Thyroid gland (tissue), 4 donors: ENCODE measurements at places on chromosomes 6 and 20.

DNA sequence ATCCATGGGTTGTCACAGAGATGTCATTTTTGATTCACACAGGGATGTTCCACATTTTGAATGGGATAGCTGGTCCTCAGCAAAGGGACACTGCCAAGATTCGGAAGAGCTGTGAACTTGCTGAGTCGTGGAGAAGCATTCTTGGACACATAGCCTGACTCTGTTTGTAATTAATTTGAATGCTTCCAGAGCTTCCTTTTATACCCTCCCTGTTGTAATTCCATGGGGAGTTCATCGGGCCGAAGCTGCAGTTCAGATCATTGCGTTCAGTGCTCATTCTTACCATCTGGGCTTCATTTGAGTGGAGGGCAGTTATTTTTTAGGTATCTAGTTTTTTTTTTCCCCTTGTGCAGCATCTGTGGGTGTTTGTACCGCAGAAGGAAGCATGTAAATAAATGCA is 126.5 kb downstream of the SLC24A3 start:
- DNase-seq, result no peak

GRCh38 chr20:20037960-20038359 is 14.3 kb downstream of the CRNKL1 start:
- no peak for DNase-seq

GRCh38 chr6:120278689-120279396 is 929.3 kb upstream of the MAN1A1 start:
- no peak for DNase-seq

DNA sequence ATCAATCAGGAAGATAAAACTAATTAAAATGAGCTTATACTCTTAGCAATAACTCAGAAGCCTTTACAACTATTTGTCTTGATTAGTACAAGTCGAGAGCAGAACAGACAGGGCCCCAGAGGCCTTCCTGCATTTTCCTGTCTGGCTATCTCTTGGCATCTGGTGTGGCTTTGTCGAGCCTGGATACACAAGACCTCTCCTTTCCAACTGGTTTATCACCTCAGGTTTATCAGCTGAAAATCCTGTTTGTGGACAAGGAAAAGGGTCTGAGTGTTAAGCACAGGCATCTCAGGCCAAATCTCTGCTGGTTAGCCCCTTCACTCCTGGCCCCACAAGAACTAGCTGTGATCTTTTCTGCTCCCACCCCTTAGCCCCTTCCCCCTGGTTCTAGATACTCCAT is 32.6 kb downstream of the BAK1 start:
- no peak for DNase-seq

DNA sequence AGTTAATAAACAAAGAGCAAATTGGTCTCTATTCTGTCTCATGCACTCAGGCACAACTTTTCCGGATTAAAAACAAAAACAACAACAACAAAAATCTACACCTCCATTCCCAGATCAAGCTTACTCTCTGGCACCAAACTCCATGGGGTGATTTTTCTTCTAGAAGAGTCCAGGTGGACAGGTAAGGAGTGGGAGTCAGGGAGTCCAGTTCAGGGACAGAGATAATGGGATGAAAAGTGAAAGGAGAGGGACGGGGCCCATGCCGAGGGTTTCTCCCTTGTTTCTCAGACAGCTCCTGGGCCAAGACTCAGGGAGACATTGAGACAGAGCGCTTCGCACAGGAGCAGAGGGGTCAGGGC is 437 bp upstream of the HLA-A start:
- no peak for DNase-seq

DNA sequence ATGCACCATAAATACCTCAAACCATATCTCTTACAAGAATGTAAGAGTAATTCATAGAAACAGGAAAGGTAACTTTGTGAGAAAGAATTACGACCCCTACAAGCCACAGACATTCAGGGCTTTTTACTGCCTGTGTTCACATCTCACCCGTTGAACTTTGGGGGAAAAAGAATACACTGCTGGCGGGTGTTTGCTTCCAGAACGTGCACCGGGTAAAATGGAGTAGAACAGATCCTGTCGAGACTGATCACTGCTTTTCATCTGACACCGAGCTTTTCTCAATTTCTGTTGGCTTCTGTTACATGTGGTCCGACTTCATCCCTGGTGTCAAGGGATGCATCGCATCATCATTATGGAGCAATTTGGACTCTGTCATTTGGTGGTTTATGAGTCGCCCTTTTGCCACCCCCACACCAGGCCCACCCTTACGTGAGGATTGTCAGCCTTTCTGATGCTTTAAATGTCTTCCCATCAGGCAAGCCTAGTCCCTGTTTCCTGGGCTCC is 219.2 kb upstream of the ZFP64 start:
- DNase-seq, result no peak

GRCh38 chr6:111950661-111951496 is 77.6 kb upstream of the FYN start:
- peak; percentile 84 for DNase-seq

GRCh38 chr6:151154418-151154817 is 85.3 kb upstream of the AKAP12 start:
- DNase-seq, result peak; percentile 86

GRCh38 chr6:147395158-147395557 is 113.3 kb upstream of the SAMD5 start:
- DNase-seq, result no peak

DNA sequence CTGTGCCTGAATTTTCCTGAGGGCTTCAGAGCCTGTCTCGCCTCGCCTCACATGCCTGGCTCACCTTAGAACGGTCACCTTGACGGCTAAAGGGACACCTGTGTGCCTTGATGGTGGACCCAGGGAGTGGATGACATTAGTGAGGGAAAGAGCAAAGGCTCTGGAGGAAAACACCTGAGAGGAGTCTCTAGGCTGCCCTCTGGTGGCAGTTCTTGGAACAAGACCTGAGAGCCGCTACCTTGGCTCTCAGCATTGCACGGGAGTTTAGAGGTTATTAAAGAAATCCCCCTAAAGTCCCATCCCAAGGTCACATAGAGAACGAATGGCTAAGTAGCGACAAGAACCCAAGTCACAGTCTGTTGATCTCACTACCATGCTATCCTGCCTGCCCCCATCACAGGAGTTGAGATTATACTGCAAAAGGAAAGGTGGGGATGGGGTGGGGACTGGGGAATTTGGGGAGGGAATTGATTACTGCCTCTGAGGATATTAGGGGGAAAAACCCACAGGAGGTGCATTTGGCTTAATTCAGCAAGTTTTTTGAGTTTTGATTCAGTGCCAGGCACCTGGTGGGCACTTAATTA is 7.9 kb upstream of the CDSN start:
- peak; percentile 79 for DNase-seq

DNA sequence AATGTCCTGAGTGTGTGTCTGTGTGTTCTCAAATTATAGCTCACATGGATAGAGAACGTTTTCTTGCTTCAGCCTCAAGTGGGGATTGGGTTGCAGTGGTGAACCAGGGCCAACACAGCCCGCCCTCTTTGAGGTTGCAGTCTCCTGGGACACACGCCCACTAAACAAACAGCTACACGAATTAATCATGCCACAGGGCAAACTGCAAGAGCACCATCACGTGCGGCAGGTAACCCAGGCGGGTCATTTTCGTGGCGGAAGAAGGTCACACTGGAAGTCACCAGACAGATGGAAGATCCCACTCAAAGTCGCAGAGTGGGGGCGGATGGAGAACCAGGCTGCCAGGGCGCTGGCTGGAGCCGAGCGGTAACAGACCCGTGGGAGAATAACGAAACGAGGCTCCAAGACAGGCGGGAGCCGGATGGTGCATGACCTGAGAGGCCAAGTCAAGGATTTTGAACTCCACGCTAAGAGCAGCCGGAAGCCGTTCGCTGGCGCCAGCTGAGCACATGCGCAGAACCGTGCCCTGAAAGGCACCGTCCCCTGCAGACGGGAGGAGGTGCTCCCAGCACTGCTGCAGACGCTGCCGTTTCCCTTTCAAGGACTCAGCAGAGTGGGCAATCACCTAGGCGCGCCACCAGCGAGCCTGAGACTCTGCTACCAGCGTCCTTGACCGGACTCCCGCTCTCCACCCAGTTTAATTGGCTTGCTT is 10.7 kb downstream of the DLL1 start:
- peak; percentile 53 for DNase-seq

DNA sequence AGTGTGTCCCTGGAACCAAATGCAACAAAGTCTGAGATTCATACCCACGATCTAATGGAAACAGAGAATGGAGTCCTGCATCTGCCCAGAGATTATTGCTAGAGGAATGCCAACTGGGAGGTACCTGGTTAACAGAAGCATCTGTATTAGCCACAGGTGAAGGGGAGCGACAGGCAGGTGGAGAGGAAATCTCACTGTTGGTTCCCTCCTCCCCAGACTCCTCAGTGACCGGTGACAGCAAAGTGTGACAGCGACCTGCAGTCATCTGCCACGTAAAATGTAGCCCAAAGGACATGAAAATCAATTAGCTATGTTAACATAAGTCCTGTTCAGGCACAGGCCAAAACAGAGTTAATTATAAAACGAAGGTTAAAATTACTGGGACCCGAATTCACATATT is 336.6 kb downstream of the SYNE1 start:
- no peak for DNase-seq

GRCh38 chr6:90413867-90414266 is 117.2 kb upstream of the BACH2 start:
- DNase-seq, result peak; percentile 22

DNA sequence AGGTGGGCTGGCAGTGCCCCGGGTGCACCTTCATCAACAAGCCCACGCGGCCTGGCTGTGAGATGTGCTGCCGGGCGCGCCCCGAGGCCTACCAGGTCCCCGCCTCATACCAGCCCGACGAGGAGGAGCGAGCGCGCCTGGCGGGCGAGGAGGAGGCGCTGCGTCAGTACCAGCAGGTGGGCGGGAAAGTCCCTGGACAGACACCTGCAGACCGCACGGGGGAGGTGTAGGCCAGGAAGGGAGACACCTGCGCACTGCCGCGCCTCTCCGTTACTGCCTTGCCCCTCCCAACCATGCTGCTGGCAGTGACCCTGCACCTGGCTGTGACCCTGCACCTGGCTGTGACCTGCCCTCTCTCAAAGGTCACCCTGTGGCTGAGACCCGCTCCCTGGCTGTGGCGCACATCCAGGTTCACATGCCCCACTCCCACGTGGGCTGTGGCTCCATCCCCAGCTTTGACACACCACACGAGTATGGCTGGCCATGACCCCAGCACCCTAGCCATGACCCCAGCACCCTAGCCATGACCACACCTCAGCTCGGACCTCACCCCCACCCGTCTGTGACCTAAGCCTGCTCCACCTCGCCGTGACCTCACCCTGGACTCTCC is 11.6 kb downstream of the RBCK1 start:
- no peak for DNase-seq

- no peak for DNase-seq
Measured at GRCh38 chr6:119760046-119760445, 410.5 kb upstream of the MAN1A1 start.

- no peak for DNase-seq
Measured at GRCh38 chr6:10259671-10260070, 155.2 kb downstream of the TFAP2A start.

DNA sequence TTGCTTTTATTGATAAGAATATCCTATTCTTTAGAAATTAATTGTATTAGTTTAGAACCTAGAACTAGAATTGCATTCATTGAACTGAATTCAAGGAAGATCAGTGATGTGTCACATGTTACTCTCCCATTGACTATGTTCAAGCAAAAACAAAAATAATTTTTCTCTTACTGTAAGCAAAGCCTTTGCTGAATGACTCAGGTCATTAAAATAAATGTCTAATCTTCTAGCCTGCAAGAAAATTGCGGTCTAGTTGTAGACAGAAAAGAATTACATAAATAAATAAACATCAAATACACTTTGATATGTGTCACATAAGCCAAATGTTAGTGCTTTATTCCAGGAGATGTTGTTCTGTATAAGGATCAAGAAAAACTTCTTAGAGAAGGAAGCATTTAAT is 387.9 kb downstream of the ADGRB3 start:
- no peak for DNase-seq

DNA sequence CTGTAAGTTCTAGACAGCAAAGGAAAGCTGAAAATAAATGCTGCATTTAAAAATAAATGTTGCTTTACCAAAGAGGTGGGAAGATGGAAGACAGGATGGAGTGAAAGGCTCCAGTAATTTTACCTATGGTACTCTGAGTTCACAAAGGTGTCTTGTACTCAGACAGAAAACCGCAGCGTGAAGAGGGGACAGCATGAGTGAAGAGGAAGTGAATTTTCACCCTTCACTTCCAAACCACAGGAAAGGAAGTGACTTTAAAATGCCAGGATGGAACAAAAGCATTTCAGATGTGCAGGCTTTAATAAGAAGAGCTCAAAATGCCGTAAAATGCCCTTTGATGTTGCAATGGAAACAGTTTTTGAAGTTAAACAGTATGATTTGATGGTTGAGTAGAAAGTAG is 91.2 kb upstream of the TINAG start:
- DNase-seq, result no peak

DNA sequence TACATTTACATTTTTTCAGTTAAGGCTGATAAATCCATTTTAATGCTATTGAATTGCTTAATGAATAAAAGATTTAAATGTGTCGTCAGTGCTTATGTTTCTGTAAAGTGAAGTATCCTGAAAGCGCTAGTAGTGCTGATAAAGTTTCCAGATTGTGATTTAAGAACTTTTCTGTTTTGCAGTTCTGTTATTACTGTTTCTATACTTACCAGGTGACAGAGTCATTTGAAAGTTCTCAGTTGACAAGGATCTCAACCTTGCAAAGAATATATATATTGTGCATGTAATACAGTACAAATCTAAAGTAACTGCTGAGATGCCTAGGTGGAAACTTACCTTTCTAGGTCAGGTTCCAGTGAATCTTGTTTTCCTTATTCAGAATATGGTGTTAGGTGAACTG is 201.8 kb downstream of the ARID1B start:
- no peak for DNase-seq

DNA sequence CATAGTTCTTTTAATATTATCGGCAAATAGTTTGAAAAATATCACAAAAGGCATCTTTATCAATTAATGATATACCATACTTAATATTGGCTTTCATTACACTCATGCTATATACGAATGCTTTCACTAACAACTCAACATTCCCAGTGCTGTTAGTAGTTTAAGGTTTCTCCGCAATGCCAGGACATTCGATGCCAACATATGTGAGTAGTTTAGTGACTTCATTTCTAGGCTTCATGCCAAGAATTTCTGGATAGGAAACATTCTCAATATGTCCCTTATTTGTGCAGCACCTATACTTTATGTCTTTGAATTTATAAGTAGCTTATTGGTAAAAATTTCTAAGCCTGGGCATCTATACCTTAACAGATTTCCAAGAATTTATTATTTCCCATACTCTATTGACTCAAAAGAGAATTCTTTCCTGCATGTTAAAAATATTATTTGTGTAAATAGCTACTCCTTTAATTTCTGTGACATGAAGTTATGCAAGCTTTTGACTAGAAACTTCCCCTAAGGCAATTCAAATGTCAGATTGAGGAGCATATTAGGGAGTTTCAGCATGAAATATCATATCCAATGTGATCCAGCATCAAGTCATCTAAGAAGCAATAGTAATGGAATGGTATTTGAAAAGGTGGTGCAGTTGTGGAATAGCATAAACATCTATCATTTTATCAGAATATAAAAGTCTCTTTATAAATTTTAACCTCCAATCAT is 236.0 kb upstream of the STXBP5 start:
- DNase-seq, result no peak

GRCh38 chr6:135424385-135424784 is 73.2 kb downstream of the AHI1 start:
- no peak for DNase-seq

- no peak for DNase-seq
Measured at GRCh38 chr6:46899659-46900058, 22.1 kb downstream of the ADGRF5 start.
